GM04503 (cell line): ENCODE measurements at places on chromosomes 7 and 10.

DNA sequence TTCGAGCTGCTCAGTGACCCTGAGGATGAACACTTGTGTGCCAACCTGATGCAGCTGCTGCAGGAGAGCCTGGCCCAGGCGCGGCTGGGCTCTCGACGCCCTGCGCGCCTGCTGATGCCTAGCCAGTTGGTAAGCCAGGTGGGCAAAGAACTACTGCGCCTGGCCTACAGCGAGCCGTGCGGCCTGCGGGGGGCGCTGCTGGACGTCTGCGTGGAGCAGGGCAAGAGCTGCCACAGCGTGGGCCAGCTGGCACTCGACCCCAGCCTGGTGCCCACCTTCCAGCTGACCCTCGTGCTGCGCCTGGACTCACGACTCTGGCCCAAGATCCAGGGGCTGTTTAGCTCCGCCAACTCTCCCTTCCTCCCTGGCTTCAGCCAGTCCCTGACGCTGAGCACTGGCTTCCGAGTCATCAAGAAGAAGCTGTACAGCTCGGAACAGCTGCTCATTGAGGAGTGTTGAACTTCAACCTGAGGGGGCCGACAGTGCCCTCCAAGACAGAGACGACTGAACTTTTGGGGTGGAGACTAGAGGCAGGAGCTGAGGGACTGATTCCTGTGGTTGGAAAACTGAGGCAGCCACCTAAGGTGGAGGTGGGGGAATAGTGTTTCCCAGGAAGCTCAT, 1.1 kb downstream of the DDIT4 start:
- DNase-seq, result no peak

- no peak for DNase-seq
Measured at GRCh38 chr10:8402576-8402975, 348.1 kb downstream of the GATA3 start.

- no peak for DNase-seq
Measured at GRCh38 chr10:114334301-114334700, 70.0 kb downstream of the AFAP1L2 start.

DNA sequence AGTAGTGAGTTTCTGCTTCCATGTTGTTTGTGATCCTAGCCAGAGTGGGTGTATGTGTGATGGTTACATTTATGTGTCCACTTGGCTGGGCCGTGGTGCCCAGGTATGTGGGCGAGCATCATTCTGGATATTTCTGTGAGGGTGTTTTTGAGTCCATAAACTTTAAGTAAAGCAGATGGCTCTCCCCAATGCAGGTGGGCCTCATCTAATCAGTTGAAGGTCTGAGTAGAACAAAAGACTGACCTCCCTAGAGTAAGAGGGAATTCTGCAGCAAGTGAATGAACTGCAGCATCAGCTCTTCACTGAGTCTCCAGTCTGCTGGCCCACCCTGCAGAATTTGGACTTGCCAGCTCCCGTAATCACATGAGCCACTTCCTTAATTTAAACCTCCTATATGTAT, 571.9 kb downstream of the ACTR3B start:
- no peak for DNase-seq

DNA sequence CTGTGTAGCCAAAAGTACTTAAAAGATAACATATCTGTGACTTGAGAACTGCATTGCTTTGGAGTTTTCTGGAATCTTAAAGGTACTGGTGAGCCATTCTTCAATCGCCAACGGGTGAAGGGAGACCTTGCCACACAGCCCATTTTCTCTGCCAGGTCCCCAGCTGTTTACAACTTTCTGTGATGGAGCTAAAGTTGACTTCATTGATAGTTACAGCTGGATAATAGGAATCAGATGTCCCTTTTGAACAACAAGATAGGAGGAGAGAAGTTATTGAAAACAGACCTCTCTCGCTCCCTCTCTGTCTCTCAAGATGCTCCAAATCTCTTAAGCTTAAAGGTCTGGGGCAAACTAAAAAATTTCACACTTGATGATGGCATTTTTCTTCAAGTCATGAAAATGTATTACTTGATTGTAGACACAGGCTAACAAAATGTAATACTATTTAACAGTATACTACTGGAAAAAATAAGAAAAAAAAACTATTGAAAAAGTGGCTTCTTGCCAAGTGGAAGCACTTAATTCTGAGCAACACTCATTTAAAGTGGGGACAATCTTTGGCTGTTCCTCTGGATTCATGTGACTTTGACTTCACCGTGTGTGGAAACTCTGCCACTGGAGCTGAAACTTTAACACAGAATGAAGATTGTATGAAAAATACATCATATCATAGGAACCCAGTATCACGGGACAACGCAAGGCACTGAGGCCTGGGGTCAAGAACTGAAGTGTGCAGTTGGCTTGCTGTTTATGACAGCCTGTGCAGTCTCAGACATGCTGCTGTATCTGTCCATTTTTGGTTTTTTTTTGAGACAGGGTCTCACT, 78.4 kb upstream of the AFAP1L2 start:
- DNase-seq, result no peak

DNA sequence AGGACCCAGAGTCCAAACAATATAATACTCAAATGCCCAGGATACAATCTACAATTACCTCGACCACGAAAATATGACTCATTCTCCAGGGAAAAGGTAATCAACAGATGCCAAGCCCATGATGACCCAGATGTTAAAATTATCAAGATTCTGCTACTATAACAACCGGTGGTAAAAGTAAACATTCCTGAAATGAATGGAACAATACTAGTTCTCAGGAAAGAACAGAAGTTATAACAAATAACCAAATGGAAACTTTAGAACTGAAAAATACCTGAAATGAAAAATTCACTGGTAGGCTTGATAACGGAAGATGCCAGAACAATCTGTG, 34.1 kb upstream of the GUSB start:
- DNase-seq, result no peak

DNA sequence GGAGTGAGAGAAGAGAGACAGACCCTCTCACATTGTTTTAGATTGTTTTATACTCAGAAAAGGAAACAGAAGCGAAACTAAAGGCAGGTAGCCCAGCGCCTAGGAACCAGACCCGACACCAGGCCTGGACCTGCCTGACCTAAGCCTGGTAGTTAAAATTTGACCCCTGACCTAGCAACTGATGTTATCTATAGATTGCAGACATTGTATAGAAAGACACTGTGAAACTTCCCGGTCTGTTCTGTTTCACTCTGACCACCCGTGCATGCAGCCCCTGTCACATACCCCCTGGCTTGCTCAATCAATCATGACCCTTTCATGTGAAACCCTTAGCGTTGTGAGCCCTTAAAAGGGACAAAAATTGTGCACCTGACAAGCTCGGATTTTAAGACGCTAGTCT, 31.6 kb downstream of the VIPR2 start:
- no peak for DNase-seq

- DNase-seq, result peak; percentile 60
Measured at GRCh38 chr10:16717622-16718395, 99.4 kb downstream of the RSU1 start.

- DNase-seq, result no peak
Measured at GRCh38 chr10:25455980-25456567, 281.3 kb downstream of the GPR158 start.

- DNase-seq, result peak; percentile 63
Measured at GRCh38 chr7:73560109-73560835, 2.8 kb upstream of the BCL7B start.

DNA sequence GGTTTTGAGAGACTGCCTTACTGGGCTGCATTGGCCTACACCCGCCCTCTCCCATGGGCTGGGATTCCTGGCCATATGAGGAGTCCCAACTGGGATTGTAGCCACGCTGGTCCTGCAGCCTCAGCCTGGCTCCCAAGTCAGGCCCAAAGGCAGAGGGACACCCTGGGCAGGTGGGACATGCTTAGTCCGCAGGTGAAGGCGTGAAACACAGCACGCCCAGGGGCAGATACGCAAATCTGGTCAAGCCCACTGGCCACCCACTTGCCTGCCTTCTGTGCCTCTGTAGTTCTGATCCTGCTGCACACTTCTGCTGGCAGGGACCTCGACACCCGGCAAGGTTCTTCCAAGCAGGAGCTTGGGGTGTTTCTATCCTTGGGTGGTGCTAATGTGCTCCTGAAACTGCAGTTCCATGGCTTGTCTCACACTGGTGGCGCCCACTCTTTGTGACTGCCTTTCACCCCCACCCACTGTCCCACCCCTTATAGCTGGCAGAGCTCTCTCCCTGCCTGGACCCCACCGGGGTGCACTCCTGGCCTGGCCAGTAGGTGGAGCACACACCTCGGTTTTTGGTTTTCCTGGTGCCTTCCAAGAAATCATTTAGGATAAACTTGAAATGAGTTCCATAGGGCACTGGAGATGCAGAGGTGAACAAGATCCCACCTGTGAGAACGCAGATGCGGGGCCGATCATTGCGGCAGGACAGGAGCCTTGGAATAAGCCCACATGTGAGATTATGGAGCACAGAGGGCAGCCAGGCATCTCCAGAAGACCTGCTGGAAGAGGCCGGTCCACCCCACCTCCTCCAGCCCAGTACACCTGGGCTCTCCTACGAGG, 47.9 kb downstream of the MKI67 start:
- no peak for DNase-seq

- DNase-seq, result no peak
Measured at GRCh38 chr10:69071610-69072009, 16.3 kb upstream of the SRGN start.
